ENCODE measurements at places on chromosomes 6 and 20. TPM values are rescaled to one million over a fixed set of nuclear protein-coding genes. Genes with fewer than 3 reads are reported as not detected.

The MACROD2 gene
- 0.51 TPM for total RNA-seq

The HDGFL1 gene
- not detected for total RNA-seq

The BPI gene
- total RNA-seq = not detected

The MLN gene
- not detected for total RNA-seq

The BACH2 gene
- 0.67 TPM for total RNA-seq

The HLA-DOB gene
- 0.21 TPM for total RNA-seq

The MTFR2 gene
- 11.3 TPM for total RNA-seq

The RUNX2 gene
- 1.9 TPM for total RNA-seq

The ROS1 gene
- 0.24 TPM for total RNA-seq

The TNF gene
- not detected for total RNA-seq

The GNAS gene
- 693 TPM for total RNA-seq

The BTN1A1 gene
- not detected for total RNA-seq

The OTOR gene
- total RNA-seq = not detected

The SLC12A5 gene
- 13.8 TPM for total RNA-seq

The COL12A1 gene
- total RNA-seq = 5.4 TPM

The THBD gene
- total RNA-seq = 110 TPM

The TRIM10 gene
- total RNA-seq = not detected

The ZKSCAN4 gene
- 2.1 TPM for total RNA-seq

The PROKR2 gene
- total RNA-seq = not detected

The TMEM244 gene
- total RNA-seq = not detected

The WFDC5 gene
- not detected for total RNA-seq

The SEMG1 gene
- not detected for total RNA-seq

The SAPCD1 gene
- 3.7 TPM for total RNA-seq

The ME1 gene
- total RNA-seq = 37.5 TPM

The USP49 gene
- total RNA-seq = 1.2 TPM

The VNN1 gene
- 0.03 TPM for total RNA-seq

The CTSZ gene
- 200 TPM for total RNA-seq

The NOL7 gene
- total RNA-seq = 64.5 TPM

The ADGRF1 gene
- total RNA-seq = 0.04 TPM

The CALHM6 gene
- not detected for total RNA-seq

The DPPA5 gene
- not detected for total RNA-seq

The CNR1 gene
- 2.0 TPM for total RNA-seq

The PARD6B gene
- total RNA-seq = 4.5 TPM

The EZR gene
- total RNA-seq = 456 TPM

The NELFCD gene
- 39.5 TPM for total RNA-seq

The FAXC gene
- total RNA-seq = 6.3 TPM

The RSPO4 gene
- not detected for total RNA-seq

The BNIP5 gene
- 0.04 TPM for total RNA-seq

The CALHM4 gene
- total RNA-seq = not detected

The DTD1 gene
- 74.4 TPM for total RNA-seq

The ANGPT4 gene
- 0.04 TPM for total RNA-seq

The SMLR1 gene
- not detected for total RNA-seq

The PNISR gene
- total RNA-seq = 30.5 TPM

The DEFB126 gene
- not detected for total RNA-seq
